Left ventricle myocardium inferior (tissue), 1 donor: ENCODE measurements at places on chromosomes 5 and 9. TPM values are rescaled to one million over a fixed set of nuclear protein-coding genes. Genes with fewer than 3 reads are reported as not detected.

The GRXCR2 gene
- total RNA-seq, result 1.1 TPM

The RPS23 gene
- total RNA-seq, result 1,103 TPM

The SPINK6 gene
- not detected for total RNA-seq

The RGS7BP gene
- total RNA-seq, result 3.6 TPM

The SLC2A6 gene
- 2.0 TPM for total RNA-seq

The NUTM2F gene
- not detected for total RNA-seq

The CENPP gene
- total RNA-seq, result 5.4 TPM

The SLC46A2 gene
- not detected for total RNA-seq

The PCDHB13 gene
- total RNA-seq, result 2.5 TPM

The PRDM12 gene
- total RNA-seq, result not detected

GRCh38 chr9:71791875-71792274 lies 23.6 kb upstream of the CEMIP2 start:
- DNase-seq, result no peak

- DNase-seq, result no peak
Measured at GRCh38 chr5:55517804-55518203, 17.0 kb downstream of the PLPP1 start.

GRCh38 chr5:159441441-159441840 lies 111.2 kb upstream of the IL12B start:
- DNase-seq, result peak; percentile 22

- no peak for DNase-seq
Measured at GRCh38 chr9:17509701-17510100, 69.2 kb upstream of the SH3GL2 start.

DNA sequence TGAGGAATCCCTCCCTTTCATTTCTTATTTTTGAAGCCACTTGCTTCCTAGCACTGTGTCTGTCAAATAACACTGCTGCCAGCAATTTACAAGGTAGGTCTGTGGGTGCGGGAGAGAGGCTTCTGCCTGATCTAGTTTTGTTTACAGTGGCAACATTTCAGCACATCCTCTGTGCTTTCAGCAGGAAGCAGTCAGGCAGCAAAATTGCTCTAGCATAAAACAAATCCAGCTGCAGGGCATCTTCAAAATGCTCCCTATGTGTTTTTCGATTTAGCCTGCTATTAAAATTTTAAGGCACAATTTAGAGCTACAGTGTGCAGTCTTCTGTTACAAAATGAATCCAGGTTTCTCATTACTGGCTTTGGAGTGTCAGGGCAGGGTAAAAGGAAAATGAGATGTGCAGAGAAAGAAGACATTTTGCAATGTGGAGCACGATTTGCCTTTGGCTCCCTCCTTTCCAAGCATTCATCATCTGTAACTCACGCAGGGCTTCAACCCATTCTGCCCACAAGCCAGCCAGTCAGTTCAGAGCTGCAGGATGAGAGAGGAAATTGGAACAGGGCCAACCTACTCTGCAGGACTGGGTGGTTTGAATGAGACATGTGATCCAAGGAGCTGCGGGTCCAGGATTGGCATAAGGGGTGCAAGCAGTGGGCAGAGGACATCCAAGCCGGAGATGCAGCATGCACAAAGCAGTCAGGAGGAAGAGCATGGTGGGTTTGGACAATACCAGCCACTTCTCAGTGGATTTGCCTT lies 143.4 kb upstream of the APC start:
- no peak for DNase-seq

DNA sequence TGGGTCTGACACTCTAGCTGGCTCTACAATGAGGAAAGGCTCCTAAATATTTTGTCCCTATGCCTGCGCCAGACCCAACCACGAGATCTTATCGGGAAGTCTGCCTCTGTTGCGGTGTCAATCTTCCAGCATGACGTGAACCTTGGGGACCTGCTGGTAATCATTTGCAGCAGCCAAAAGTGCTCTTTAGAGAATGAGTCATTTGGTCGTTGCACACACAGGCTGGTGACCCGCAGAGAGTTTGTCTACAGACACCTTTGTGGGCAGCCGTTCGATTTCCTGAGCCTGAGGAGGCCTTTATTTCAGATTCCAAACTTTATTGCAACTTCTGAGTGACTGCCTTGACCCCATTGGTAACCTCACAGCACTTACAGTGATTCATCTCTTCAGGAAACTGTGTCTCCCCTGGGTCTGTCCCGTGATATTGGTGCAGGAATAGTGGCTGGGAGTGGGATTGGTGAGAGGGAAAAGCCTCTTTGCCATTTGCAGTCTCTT lies 326.1 kb downstream of the NSG2 start:
- DNase-seq, result no peak

GRCh38 chr9:136531186-136531903 lies 14.5 kb downstream of the NOTCH1 start:
- DNase-seq, result no peak

GRCh38 chr5:171840711-171841522 lies 55.3 kb downstream of the SMIM23 start:
- DNase-seq, result no peak

DNA sequence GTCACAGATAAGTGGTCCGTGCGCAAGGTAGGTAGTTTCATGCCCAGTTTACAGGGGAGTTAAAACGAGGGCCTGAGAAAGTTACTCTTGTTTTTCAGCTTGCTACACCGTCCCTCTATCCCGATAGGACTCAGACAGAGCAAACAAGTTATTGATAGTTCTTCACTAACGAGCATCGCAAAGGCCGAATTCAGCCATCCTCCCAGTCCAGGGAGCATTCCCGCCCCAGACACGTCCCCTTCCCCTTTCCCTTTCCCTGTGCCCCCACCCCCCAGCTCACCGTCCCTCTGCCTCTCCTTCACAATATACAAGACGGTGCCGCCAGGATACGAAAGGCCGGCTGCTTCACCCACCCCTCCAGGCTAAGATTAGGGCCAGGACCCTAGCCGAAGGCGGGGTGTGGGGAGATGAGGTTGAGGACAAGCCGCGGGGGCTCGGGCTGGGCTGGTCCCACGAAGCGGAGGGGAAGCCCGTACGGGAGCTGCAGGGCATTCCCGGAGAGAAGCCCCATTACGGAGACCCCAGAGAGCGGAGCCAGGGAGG lies 599 bp downstream of the KIAA1191 start:
- DNase-seq, result no peak

GRCh38 chr9:134546746-134547145 lies 94.9 kb upstream of the COL5A1 start:
- peak; percentile 6 for DNase-seq

GRCh38 chr9:114184071-114184470 lies 28.7 kb downstream of the COL27A1 start:
- no peak for DNase-seq

- no peak for DNase-seq
Measured at GRCh38 chr5:32109236-32109635, 64.9 kb downstream of the GOLPH3 start.

DNA sequence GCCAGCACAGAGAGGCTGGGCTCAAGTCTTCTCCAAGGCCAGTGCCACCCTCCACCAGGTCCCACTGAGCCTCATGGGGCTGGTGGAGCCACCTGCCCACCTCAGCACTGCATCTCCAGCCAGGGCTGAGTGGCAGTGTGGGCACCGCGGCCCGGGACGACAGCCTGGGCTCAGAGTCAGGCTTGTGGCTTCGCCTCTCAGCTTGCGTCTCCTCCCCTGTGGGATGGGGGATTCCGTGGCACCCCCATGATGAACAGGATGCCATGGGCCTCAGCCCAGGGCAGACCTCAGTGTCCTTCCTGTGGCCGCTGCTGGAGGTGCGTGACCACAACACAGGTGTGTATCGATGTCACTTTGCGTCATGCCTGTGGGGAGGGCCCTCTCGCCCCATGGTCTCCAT lies 136.4 kb upstream of the PPP1R26 start:
- DNase-seq, result no peak

DNA sequence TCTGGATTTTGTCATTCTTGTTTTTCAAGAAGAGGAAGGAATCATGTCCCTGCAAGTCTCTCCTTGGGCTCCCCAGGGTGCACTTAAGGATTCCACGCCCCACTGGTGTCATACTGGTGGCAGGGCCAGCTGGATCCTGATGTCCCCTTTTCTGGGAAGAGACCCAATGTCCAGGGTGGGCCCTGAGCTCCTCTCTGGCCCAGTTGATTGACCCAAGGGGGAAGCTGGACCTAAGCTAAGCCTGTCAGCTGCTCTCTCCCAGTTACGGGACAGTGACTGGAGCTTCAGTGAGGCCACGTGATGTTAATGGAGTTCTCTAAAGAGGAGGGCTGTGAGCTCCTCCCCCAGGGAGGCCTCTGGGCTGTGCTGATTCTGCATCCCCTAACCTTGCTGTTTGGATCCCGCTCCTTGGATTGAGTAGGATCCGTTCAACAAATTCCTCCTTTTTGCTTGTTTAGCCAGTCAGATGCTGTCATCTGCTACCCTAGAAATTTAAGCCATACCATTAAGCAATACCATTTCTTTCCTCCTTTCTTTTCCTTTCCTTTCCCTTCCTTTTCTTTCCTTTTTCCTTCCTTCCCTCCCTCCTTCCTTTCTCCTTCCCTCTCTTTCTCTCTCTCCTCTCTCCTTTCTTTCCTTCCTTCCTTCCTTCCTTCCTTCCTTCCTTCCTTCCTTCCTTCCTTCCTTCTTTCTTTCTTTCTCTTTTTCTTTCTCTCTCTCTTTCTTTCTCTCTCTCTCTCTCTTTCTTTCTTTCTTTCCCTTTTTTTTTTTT lies 17.2 kb downstream of the NKX2-5 start:
- no peak for DNase-seq

GRCh38 chr9:93060746-93061259 lies 2.3 kb downstream of the SUSD3 start:
- DNase-seq, result no peak

DNA sequence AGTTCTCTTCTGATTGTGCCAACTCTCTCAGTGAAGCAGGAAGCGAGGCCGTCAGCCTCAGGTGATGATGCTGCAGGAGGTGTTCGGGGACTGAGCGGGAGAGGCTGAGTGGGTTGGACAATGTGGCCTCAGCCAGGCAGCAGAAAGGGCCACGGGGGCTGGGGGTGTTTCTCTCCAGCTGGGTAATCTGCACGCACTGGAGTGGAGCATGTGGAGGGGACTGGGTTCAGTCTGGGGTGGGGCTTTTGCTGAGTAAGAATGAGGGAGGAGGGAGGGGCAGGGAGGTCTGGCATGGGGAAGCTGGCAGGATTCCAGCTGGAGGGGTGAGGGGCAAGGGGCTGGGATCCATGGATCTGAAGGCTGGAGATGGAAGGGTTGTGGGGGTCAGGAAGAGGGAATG lies 60.8 kb upstream of the PHYKPL start:
- DNase-seq, result no peak

DNA sequence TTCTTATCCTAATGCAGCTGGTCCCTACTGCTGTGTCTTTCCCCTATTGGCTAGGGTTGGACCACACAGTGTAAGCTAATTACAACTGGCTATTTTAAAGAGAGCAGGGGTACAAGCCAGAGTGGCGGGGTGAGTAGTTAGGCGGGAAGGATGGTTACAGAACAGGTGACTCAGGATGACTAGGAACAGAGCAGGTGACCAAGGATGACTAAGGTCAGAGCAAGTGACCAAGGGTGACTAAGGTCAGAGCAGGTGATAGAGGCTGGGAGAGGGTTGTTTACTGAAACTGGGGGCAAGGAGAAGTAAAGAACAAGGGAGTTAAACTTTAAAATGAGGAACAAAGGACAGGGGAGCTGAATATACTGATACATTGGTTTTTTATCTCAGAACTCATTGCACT lies 125.4 kb downstream of the PTTG1 start:
- DNase-seq, result no peak

DNA sequence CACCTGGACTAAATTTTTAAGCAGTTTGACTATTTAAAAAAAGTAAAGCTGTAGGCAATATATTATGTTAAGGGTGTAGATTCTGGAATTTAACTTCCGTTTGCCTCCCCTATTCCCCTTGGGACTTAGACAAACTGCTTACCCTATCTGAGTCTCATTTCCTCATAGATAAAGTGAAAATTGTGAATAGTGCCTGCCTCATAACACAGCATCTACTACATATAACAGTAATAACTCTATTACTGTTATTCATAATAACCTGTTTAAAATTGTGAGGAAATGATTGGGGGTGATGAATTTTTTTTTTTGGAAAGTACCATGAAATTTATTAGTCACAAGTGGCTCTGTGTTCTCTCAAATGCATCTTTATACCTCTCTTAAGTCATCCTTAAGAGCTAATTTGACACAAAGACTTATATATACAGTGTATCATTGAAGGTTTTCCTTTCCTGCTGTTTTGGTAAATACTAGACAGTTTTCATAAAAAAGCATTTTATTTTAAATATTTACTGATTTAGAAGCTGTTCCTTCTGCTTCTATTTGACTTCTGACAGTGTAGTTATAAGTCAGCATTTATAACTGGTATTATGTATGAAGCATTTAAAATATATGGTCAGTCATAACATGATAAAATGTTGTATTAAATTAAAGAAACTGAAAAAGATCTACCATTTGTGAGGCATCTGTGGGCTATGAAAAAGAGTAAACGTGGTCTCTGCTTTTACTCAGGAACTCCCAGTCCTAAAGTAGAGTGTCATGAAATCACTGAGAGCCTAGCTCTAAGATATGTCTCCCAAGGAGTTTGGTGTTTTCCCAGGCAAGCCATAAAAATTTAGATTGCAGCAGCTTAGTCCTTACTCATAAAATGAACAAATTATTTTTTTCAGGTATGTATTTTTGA lies 46.4 kb downstream of the MCCC2 start:
- no peak for DNase-seq

DNA sequence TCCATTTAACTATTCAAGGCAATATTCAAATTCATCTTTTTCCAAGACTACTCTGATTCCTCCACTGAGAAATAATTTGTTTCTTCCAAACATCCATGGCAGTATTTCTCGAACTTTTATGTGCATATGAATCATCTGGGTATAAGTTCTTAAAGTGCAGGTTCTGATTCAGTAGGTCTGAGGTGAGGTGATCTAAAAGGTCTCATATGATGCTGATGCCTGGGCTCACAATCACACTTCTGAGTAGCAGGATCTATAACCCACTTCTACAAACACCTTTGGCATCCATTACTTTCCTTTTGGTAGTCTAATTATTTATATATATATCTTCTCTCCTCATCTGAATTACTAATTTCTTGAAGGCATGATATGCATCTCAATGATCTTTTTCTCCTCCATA lies 7.2 kb downstream of the ERP44 start:
- DNase-seq, result no peak

GRCh38 chr5:152456815-152457443 lies 51.9 kb upstream of the NMUR2 start:
- no peak for DNase-seq

GRCh38 chr9:3321186-3321585 lies 204.6 kb downstream of the RFX3 start:
- no peak for DNase-seq

GRCh38 chr9:5611321-5612184 lies 17.4 kb upstream of the RIC1 start:
- DNase-seq, result no peak

GRCh38 chr5:130955041-130955440 lies 210.0 kb downstream of the HINT1 start:
- DNase-seq, result no peak
